Stromal cell of bone marrow (primary cell): ENCODE measurements at places on chromosomes 2 and 18.
A peak's percentile ranks its signal among the peaks of the same experiment; 100 is the strongest.

DNA sequence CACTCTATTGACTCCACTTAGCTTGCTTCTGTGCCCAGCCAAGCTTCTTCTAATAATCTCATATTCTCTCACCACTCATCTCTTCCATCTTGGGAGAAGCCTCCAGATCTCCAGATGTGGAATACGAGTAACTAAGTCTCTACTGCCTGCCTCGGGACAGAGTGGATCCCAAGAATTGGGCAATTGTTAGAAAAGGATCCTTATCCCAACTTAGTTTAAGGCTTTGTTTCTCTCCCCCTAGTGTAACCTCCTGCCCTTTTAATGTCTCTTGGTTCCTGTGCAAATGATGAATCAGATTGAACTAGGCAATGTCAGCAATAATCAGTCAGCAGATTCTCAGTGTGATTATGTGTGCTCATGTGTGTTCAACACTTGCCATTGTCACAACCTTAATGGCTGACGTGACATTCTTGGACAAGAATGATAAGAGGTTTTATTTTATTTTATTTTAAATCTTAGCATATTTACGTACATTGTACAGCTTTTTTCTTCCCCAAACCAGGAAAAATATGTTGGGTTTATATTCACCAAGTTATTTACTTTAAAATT is 59.7 kb downstream of the MYO3B start:
- DNase-seq: no peak

- DNase-seq: peak; percentile 80
Observed at GRCh38 chr2:37189452-37190153, 1.1 kb upstream of the SULT6B1 start.

DNA sequence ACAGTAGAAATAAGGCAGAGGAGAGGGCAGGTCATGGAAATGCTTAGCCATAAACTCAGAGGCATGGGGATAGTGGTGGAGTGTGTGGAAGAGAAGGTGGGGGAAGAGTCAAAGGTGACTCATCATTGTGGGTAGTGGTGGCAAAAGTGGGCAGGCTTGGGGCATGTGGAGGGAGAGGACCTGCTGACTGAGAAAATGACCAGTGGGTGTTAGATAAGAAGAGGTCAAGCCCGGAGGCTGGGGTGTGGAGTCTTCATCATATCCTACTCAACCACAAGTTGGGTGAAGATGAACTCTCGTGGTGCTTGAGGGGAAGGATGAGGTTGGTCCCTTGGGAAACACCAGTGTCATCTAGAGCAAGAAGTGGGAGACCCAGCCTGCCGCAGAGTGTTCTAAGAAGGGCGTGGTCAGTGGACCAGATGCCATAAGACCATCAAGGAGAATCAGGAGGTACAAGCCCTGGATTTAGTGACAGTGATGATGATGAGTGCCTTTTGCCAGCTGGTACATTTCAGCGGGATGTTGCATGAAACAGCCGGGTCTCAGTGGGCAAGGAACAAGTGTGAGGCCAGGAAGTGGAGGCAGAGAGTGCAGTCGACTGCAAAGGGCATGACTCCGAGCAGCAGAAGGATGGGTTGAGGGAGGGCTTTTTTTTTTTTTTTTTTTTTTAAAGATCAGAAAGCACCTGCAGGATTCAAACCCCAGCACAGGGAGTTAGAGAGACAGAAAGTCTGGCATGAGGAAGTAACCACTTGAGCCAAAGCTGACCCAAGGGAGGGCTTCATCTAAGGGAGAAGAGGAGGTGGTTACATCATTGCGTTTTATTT is 122.6 kb upstream of the SPRED2 start:
- DNase-seq: peak; percentile 14

DNA sequence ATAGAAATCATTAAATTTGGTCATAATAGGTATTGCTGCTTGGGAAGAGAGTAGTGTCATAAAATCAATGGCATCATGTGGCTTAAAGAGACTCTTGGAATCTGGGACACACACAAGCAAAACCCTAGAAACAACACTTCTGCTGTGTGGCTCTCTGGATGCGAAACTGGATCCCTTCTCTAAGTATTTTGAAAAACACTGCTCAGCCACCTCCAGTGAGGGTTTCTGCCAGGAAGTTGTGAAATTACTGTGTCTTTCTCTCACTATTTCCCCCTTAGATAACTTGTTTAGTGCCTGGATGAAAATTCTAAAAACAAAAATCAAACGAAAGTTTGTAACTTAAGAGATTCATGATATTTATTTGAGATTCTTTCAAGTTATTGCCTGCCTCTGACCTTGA is 163.8 kb downstream of the RHBDD1 start:
- DNase-seq: no peak

GRCh38 chr18:57983472-57983871 is 60.6 kb upstream of the NEDD4L start:
- no peak for DNase-seq

DNA sequence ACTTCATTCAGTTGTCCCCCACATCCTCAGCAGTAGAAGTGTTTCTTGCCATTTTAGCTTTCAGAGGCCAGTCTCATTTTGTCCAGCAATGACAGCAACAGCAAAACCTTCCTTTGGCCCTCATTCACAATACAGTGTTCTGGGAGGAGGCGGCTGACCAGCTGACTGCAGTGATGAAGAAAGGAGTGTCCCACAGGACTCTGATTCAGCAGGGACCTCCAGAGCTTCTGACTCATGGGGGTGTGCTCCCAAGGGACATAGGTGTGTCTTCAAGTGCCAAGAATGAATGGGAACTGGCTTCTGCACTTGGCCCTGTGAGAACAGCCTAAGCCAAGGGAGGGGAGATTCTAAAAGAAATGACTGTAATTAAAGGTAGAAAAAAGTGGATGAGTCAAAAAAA is 147.0 kb upstream of the PELI1 start:
- DNase-seq: peak; percentile 43

DNA sequence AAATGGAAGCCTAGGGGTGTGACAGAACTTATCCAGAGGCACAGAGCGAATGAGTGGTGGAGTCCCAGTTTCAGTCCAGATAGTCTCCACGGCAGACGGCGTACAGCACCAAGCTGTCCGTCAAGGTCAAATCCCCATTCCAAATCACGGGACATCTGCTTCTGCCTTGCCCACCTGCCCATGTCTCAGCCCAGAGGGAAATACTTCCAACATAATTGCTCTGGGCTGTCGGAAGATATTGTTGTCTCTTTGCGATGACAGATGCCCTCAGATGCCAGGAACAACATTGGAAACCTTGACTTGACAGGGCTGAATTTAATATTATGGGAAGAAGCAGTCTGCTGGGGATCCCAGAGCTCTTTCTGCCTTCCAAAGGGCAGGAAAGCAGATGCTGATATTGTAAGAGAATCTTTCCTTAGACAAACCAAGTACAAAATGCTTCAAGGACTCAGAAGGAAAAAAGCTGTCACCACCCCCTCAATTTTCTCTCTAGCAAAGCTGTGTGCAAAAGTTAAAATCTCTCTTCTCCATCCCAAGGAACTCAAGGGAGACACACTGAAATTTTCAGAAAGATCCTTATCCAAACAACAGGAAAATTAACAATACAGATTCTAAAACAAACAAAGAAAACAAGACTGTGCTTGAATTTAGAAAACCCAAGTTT is 364.0 kb downstream of the LRATD1 start:
- no peak for DNase-seq

- DNase-seq: no peak
Observed at GRCh38 chr2:159185401-159186130, 100.9 kb downstream of the WDSUB1 start.

- DNase-seq: no peak
Observed at GRCh38 chr2:165803123-165803760, 9.2 kb upstream of the GALNT3 start.

GRCh38 chr2:54590216-54591120 is 133.0 kb upstream of the EML6 start:
- no peak for DNase-seq

DNA sequence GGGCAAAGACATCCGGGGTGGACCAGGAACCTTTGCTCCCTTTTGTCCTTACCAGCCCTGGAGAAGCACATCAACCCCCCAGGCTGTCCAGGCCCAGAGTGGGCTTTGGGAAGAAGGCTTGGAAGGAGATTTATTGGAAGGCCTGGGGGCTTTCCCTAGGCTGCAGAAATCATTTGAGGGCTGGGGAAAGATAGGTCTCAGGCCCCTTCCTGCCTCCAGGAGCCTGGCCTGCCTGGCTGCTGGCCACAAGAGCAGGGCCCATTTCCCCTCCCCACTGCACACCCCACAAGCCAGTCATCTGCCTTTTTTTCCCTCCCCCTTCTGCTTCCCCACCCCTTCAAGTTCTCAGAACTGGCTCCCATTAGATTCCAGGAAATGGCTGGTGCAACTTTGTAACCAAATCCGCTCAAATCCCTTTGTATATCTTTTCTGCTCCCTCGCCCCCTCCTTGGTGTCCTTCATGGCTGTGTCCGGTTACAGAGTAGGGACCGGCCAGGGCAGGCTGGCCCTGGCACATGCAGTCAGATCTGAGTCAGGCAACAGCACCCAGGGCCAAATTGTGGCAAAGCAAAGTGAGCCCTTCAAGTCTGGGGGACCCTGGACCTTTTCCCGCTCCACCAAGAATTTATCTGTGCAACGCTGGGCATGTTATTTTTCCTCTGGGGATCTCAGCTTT is 20.8 kb upstream of the TNP1 start:
- no peak for DNase-seq

DNA sequence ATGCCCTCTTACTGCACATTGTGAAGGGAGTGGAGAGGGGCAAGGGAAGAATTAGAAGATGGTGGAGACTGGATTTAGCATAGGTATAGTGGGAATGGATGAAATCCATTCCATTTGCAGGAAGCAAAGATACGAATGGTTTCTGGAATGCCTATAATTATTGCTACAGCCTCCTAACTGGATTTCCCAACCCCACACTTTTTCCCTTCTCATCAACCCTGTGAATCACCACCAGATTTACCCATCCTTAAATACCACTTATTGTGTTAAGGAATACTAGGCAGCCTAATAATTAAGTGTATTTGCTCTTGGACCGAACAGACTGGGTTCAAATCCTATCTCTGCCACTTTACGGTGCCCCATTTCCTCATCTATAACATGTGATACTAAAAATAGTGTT is 39.3 kb upstream of the CREB1 start:
- no peak for DNase-seq
